ENCODE measurements at places on chromosomes 5 and 9.

DNA sequence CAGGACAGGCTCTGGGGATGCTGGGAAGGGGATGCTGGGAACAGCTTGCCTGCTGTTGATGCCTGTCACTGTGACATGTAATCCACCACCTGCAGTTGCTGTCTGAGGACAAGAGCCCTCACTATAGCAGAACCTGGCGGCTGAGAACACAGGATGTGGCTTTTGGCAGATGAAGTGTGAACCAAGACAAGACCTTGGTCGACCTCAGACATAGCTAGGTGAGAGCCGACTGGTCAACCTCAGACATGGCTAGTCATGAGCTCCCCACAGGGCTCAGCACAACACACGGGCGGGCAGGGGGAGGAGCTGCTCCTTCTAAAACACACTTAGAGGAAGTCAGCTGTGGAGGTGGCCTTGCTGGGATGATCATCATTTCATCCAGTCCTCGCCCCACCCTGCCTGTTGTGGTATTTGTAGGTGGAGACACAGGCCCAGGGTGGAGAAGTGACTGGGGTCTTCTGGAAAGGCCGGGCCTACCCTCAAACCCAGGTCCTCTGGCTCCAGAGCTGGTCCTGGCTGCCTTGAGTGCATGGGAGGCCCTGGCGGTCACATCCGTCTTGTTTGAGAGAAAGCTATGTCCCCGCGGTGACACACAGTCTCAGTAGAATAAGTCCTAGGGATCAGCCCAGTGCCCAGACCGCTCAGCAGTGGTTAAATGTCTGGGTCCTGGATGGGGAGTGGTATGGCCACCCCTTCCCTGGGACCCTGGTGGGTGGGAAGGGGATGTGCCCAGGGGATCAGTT, 6.1 kb downstream of the SUSD3 start:
- DNase-seq: no peak

- no peak for DNase-seq
These were observed 5.8 kb downstream of the ADAMTS6 start for GRCh38 chr5:65475895-65476294.

GRCh38 chr5:38500573-38501260, 55.7 kb downstream of the LIFR start:
- no peak for DNase-seq

DNA sequence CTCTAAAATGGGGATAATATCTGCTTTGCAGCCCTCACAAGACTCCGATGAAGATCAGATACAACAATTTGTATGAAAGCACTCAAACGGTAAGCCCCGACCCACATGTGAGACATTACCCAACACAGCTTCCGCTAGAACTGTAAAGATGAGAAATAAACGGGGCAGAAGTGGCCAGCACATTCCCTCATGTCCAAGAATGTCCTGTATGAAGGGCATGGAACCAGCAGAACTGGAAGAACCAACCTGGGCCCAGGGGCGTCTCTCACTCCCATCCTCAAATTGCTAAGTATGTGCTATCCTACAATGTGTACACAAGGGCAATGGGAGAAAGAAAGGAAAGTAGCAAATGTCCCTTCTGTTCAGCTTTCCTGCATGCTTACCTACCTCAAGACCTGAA, 33.0 kb downstream of the CCDC125 start:
- no peak for DNase-seq

DNA sequence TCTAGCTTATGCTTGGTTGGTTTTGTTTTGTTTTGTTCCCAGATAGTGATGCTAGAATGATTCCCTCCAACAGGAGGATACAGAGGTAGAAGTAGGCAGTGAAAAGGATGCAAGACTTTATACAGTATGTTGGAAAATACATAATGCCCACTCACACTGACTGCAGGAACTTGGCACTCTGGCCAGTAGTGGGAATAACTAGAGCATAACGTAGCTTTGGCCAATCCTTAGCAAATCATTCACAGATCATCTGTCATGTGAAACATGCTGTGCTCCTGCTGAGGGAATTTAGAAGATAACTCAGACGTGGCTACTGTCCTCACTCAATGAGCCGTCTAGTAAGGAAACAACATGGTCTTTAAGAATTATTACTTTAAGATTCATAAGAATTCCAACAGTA, 13.5 kb downstream of the CFAP90 start:
- DNase-seq: no peak

GRCh38 chr5:179371681-179372680, 26.7 kb upstream of the ADAMTS2 start:
- peak; percentile 42 for DNase-seq

- DNase-seq: no peak
These were observed 79.3 kb upstream of the ZNF618 start for GRCh38 chr9:113796646-113797426.

- no peak for DNase-seq
These were observed 190.3 kb downstream of the SYK start for GRCh38 chr9:90991953-90992352.

GRCh38 chr5:50947906-50948683, 281.7 kb downstream of the PARP8 start:
- DNase-seq: no peak

- no peak for DNase-seq
These were observed 84.5 kb downstream of the TTLL11 start for GRCh38 chr9:122008559-122008958.

GRCh38 chr9:100287186-100287585, 65.6 kb downstream of the TEX10 start:
- DNase-seq: no peak

DNA sequence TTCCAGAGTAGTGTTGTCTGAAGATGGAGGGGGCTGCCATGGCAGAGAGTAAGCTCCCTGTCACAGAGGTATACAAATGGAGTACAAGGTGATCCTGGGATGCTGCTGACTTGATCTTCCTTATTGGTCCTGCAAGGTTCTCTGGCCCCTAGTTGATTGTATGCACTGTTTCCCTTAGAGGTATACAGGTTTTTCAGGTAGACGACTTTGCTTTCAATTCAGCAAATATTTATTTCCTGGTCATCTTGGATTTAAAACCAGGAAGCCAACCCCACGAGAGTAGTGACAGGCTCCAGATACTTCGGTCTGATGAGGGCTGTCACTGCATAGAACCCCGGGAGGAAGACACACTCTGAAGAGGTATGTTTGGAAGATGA, 16.5 kb upstream of the TRIM14 start:
- DNase-seq: no peak

DNA sequence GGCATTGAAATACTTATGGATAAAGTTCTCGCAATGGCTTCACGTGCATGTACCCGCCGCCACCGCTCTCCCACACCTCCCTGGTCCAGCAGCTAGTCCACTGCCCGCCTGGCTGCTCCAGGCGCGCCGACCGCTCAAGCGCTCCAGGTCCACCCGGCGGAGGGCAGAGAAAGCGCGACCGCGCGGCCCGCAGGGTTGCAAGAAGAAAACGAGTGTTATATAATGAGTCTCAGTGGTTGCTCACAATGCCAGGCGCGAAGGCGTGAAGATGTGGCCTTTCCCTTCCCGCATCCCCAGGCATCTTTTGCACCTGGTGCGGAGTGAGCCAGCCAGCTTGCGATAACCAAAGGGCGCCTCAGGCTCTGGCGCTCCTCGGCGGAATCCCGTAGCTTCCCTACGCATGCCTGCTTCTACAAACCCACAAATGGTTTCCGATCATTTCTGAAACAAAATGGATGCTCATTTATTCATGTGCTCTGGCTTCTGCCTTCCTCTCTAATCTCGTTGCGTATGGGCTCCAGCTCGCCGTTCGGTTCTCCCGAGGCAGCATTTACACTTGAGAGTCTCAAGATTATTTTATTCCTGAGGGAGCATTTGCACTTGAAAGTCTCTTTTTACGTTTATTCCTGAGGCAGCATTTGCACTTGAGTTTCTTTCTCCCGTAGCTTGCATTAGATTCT, 25.7 kb downstream of the CDKN2A start:
- no peak for DNase-seq

GRCh38 chr5:10695759-10696543, 65.1 kb downstream of the DAP start:
- no peak for DNase-seq

- DNase-seq: no peak
These were observed 68.4 kb upstream of the RPS23 start for GRCh38 chr5:82346399-82347165.

DNA sequence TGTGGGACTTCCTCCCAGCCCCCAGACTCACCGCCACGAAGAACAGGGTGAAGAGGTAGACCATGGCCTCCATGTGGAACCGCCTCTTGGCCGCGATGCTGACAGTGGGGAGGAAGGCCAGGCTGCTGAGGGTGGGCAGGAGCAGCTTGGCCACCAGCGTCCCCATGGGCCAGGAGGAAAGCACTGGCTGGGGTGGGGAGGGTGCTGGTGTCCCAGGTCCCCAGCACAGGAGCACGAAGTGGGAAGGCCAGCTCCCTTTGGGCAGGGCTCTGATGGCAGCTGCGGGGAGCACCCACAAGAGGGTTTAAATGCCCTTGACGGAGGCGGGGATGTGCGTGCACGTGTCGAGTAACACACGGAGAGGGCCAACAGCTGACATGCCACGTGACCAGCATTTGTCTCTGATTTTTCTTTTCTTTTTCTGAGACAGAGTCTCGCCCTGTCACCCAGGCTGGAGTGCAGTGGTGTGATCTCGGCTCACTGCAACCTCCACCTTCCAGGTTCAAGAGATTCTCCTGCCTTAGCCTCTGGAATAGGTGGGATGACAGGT, at the start of gene MYMK:
Gene MYMK (minus strand): TSS at position 281 of the 550 bp plus-strand sequence. CDS start 115 bp downstream, at position 166.
- DNase-seq: no peak

DNA sequence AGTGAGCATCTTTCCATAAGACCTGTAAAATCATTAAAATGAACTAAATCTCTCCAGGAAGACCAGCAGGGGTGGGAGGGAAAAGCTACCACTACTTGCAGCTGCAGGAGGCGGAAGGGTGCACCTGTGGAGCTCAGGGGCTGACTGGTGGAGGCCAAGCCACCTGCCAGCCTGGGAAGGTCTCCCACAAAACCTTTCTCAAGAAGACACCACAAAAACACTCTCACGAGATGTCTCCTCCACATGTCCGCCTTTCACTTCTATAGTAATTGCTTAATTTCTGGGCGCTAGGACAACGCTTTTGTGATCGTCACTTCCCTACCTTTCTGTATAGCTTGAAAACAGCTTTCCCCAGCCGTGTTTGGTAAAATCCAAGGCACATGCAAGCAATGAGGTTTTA, 114.4 kb downstream of the ROR2 start:
- DNase-seq: no peak

DNA sequence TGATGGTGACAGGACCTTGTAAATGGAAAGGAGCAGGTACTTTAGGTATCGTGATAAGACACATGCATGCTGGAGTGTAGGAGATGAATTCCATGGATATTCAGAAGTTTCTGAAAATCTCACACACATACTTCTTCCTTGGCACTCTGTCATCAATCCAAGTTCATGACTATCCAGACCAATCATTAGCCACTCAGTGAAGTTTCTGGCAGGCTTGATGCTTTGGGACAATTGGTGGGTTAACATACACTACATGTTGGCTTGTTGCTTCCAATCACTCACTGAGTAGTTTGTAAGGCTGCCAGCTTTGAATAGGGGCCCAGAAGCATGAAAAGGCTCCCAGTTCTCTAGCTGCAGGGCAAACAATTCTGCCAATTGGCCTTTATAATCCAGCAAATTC, 147.6 kb downstream of the CEMIP2 start:
- DNase-seq: no peak

DNA sequence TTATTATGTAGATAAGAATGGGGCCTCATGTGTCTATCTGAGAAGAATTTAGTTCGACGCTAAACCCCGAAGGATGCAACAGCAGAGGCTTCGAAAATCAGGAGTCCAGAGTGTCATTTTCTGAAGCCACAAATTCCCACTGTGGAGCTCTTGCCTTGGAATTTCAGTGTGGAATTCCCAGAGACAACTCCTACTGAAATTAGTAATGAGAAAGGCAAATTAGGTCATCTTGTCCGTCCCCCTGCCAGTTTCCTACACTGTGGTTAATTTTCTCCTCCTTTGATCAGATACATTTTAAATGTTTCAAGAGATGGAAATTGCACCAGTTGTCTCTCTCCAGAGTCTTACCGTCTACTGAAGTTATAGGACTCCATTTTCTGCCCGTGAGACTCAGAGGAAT, 633.6 kb downstream of the BNC2 start:
- DNase-seq: no peak

DNA sequence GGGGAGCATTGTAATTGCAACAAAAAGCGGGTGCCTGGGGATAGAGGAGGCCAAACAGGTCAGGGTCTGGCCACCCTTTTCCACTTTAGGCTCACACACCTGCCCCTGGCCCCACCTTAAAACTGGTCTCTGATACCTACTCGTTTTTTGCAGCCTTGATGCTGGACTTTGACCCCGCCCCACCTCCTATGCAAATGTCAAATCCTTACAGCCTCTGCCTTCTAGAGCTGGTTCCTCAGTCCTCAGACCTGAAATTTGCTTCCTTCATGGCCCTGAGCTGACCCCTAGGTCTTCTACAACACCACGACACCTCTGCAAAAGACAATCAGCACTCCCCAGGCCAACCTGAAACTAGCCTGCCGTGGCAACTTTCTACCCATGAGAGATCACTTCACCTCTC, 37.7 kb downstream of the SMIM23 start:
- no peak for DNase-seq

- no peak for DNase-seq
These were observed 231.4 kb downstream of the MARCHF11 start for GRCh38 chr5:15948190-15948589.

- DNase-seq: no peak
These were observed 21.4 kb upstream of the CRB2 start for GRCh38 chr9:123334639-123335038.

GRCh38 chr9:32382565-32383320, 1.7 kb upstream of the ACO1 start:
- no peak for DNase-seq

GRCh38 chr5:140293091-140293848, 9.6 kb downstream of the PFDN1 start:
- DNase-seq: no peak

- no peak for DNase-seq
These were observed 132.0 kb downstream of the FAM174A start for GRCh38 chr5:100667161-100667630.

DNA sequence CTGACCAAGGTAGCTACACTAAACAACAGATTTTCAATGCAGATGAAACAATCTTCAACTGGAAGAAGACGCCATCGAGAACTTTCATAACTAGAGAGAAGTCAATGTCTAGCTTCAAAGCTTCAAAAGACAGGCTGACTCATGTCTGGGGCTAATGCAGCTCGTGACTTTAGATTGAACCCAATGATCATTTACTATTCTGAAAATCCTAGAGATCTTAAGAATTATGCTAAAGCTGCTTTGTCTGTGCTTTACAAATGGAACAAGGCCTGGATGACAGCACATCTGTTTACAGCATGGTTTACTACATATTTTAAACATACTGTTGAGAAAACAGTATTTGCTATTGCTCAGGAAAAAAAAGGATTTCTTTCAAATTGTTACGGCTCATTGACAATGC, 54.9 kb downstream of the RICTOR start:
- no peak for DNase-seq

DNA sequence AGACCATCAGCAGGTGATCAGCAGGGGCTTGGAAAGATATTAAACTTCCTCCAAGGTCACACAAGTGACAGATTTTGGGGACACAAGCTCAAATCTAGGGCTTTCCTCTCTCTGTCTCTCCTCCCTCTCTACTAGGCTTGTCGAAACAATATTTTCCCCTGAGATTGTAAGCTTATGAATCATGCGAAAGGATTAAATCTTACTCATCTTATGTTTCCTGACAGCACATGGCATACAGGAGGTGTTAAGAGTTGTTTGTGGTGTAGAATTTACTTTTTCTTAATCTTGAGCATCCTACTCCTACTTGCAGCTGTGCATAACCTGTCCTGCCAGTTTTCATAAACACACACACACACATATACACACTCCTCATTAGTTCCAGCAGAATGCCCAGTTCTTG, 186.3 kb downstream of the MARCHF11 start:
- no peak for DNase-seq
